ENCODE measurements at places on chromosomes 7 and 10. TPM values are rescaled to one million over a fixed set of nuclear protein-coding genes. Genes with fewer than 3 reads are reported as not detected.

TNPO3 gene
- total RNA-seq = 23.9 TPM

- DNase-seq = no peak
Observed at GRCh38 chr7:4003503-4003902, 678.6 kb upstream of the FOXK1 start.

GRCh38 chr10:9193120-9193519, 1138.6 kb downstream of the GATA3 start:
- no peak for DNase-seq

DNA sequence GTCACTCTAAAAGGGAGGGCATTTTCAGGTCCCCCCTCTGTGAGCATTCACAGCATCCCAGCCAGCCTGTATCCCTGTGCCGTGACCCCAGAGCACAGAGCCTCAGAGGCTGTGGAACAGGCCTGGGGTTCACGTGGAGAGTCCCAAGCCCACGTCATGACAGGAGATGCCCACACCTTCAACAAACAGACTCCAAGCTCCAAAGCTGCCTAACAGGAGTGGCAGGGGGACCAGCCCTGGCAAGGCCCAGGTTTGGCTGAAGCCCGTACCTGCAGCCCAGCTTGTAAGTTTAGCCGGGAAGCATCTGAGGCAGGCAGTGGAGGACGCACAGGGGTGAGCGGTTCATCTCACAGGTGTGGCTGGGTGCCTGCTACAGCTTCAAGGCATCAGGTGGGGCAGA, 33.5 kb downstream of the LHPP start:
- no peak for DNase-seq

DNA sequence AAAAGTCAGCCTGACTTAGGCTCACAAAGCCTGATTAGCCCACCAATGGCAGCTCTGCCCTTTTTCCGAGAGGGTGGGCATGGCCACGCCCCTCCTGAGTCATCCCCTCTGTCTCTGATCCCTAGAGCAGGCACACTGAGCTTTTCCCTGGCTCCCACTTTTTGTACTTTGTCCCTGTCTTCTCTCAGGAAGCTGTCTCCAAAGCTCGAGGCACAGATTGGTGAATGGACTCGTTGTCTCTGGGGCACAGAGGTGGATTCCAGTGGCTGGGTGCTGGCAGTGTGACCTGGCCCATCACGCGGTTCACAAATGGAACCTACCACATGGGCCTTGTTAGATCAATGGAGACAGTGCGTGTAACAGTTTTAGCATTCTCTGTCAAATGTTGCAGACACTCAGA, 313.5 kb downstream of the WDR37 start:
- no peak for DNase-seq
